ENCODE measurements at places on chromosomes 1 and 21. TPM values are rescaled to one million over a fixed set of nuclear protein-coding genes. Genes with fewer than 3 reads are reported as not detected.

GRCh38 chr1:209829716-209830115 lies 1.9 kb downstream of the UTP25 start:
- DNase-seq, result no peak

DNA sequence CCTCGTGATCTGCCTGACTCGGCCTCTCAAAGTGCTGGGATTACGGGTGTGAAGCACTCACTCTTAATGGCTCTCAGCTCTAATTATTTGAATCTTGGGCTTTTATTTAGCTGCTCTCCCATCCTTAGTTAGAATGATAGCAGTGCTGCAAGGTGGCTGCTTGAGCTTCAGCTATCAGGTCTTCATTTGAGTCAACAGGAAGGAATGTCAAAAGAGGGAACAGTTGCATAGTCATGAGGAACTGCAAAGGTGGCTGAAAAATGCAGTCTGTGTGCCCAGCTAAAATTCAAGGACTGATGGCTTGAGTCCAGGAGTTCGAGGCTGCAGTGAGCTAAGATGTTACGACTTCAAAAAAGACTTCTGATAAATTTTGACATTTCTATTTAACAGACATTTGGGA lies 55.6 kb downstream of the UCK2 start:
- DNase-seq, result no peak

DNA sequence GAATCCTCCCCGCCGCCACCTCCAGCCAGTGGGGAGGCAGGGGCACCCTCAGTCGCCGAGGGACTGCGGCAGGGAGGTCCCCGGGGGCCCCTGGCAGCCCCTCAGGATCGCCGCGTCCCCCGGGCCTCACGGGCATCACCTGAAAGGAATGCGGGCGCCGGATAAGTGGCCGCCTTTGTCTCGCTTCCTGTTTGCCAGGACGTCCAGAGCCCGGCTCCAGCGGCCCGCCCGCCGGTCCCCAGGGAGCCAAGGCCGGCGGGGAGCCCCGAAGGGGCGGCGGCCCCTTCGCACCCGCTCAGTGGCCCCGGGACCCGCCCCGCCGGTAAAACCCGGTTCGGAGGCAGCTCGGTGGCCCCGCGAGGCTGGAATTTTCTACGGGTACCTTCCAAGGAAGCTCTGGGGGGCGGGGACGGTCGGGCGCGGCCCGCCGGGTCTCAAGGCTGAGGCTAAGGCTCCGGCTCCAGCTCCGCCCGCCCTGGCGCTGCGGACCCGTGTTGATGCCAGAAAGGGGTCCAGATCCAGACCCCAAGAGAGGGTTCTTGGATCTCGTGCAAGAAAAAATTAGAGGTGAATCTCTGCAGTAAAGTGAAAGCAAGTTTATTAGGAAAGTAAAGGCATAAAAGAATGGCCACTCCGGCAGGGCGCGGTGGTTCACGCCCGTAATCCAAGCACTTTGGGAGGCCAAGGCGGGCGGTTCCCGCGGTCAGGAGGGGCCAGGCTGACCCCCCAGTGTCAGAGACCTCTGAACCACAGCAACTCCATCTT lies 12.6 kb downstream of the TINAGL1 start:
- DNase-seq, result no peak

GRCh38 chr21:45975020-45975666 lies 6.4 kb upstream of the COL6A1 start:
- DNase-seq, result no peak

RNF186 gene
- total RNA-seq, result not detected

DNA sequence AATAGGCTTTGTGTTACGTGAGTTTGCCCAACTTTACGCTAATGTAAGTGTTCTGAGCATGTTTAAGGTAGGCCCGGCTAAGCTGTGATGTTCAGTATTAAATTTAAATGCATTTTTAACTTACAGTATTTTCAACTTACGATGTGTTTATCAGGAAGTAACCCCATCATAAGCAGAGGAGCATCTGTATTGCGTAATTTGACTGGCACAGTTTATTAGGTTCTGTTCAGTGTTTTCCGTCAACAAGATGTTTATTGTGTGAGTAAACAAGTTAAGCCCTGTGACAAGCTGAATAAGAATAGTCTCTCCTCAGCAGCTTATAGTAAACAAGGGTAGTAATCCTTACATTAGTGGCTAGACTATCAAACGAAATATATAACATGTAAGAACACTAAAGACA lies 27.2 kb upstream of the SHISA4 start:
- DNase-seq, result no peak

DNA sequence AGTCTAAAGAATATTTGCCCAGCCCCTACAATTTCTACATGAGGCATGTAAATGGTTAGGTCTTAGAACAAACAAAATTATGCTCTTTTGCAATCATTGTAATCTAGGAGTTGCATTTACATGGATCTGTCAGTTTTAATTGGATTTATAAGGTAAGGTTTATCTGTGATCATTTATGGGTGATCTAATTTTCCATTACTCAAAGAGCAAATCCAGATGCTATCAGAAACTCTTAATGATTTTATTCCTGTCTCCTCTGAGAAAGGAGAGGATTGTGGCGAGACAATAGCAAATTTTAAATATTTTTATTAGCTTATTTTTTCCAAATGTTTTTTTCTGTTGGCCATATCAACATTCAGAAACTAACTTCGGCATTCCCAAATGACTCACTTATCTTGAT lies 14.2 kb upstream of the NEGR1 start:
- DNase-seq, result no peak

NBPF26 gene
- 10.8 TPM for total RNA-seq

DNA sequence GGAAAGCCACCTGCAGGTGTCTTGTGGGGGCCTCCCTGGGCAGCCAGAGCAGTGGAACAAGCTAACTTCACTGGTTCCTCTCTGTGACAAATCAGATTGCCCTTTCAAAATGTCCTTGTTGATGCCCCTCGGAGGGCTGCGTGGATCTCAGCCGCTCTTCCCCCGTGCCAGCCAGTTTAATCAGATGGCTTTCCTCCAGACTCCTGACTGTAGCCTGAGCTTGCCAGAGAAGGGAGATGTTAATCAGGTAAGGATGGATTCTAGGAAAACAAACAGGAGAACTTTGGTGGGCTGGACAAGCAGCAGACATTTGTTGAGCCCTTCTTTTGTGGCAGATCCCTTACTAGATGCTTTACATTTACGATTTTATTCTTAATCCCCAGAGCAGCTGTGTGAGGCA lies 88.2 kb downstream of the DMRTA2 start:
- no peak for DNase-seq

- no peak for DNase-seq
Measured at GRCh38 chr1:218735436-218736032, 390.4 kb downstream of the TGFB2 start.

CGN gene
- 13.0 TPM for total RNA-seq

DNA sequence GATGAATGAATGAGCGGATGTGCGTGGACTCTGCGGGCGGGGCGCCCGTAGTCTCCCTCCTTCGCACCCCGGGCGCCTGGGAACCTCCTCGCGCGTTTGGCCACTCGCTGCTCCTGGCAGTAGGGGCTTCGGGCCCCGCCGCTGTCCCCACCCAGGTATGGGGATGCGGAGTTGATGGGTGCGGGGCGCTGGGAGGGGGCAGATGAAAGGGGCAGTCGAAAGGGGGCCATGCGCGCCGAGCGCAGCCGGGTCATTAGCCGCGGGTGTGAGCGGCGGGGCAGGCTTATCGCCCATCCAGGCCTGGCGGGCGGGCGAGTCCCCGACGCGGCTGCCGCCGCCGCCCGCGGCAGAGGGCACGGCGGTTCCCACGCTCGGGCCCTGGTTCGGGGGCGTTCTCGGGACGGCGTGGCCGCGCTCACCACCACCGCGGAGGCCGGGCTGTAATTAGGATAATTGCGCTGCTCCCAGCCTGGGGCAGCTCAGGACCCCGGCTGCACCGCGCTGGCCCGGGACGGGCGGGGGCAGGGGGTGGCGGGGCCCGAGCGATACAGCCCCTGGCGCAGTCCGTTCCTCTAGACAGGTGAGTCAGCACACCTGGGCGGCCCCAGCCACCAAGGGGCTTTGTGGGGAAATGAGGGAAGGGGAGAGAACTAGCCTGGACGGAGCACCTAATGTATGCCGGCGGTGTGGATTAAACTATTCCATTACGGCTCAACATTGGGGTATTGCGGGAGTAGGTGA lies 22.1 kb upstream of the CITED4 start:
- DNase-seq, result no peak

ANGPTL3 gene
- not detected for total RNA-seq

CENPF gene
- 6.4 TPM for total RNA-seq

DNA sequence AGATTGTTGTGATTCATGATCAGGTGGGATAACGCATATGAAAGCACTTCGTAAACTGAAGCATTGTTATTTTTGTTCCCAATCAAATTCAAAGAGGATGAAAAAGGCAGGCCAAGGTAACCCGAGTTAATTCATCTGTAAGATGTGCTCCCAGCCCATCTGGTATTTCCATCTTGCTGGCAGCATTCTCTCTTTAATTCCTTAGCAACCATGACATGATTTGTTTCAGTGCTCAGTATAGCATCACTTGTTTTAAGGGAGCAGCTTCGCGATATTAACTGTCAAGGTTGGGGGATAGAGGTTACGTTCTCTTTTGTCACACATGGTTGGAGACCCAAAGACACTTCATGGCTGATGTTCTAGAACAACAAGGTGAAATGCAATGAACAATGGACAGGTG lies 6.4 kb downstream of the TSPAN2 start:
- no peak for DNase-seq

DNA sequence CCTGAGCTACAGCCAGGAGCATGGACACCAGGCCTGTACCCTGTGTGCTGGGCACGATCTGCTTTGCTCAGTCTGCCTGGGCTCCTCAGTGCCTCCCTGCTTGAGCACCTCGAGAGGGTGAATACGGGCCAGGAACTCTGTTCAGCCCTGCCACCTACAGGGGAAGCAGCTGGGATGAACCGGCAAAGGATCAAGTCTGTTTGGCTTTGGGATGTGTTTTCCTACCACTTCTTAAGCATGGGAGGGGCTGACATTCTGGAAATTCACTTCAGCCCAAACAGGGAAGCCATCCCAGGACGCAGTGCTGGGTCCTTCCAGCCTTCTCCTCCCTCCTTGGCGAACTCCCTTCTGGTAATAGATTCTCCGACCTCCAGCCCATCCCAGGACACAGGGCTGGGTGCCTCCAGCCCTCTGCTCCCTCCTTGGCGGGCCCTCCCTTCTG lies 55.8 kb upstream of the SELENON start:
- DNase-seq, result no peak

GRCh38 chr1:18957136-18957521 lies 653 bp upstream of the IFFO2 start:
- no peak for DNase-seq
